Stimulated activated CD8-positive, alpha-beta memory T cell treated with anti-CD3 and anti-CD28 coated beads, Interleukin-4, amount 100 ng/mL, for 4 hours (primary cell): ENCODE measurements at places on chromosomes 5 and 9.

DNA sequence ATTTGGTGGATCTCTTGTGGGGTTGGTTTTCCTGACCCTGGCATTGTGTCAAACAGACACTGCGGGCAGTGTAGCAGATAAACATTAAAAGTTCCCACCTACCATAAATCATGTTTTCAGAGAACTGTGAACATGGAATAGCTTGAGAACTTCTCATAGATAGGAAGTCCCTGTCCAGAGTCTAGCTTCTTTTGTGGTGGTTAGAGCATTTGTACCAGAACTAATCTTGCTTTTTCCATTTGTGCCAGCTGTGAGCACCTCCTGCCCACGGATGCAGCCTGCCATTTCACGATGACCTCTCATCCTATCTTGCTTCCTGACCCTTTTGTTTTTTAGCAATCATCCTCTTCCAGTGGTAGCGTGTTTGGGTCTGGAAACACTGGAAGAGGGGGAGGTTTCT lies 61.4 kb downstream of the FAM78A start:
- no peak for DNase-seq

DNA sequence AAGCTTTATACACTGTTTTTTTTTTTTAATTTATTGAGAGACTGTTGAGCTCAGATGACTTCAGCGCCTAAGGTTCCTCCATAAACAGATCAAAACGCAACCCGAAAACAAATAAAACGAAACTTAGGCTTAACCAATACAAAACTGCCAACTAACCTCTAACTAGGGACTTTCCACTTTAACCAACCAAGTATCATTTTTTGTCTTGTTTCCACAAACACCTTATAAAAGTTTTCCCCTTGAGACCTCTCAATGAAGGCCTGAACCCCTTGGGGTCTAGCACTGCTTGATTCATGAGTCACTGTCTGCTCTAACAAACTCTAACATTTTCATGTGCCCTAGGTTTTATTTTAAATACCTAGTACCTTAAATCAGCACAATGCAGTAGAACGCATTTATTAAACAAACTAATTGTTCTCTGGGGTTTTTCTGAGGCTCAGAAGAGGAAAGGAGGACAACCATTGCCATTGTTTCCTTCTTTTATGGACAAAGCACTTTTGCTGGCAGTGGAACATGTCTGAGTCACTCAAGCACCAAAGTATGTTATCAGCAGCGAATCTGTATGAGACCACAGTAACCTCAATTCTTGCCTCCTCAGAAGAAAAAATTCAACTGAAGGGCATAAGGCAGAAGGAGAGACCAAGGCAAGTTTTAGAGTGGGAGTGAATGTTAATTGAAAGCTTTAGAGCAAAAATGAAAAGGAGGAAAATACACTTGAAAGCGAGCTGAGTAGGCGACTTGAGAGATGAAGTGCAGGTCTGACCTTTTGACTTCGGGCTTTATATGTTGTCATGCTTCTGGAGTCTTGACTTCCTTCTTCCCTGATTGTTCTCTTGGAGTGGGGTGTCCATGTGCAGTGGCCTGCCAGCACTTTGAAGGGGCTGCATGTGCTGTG lies 97.7 kb upstream of the HCN1 start:
- DNase-seq, result no peak

DNA sequence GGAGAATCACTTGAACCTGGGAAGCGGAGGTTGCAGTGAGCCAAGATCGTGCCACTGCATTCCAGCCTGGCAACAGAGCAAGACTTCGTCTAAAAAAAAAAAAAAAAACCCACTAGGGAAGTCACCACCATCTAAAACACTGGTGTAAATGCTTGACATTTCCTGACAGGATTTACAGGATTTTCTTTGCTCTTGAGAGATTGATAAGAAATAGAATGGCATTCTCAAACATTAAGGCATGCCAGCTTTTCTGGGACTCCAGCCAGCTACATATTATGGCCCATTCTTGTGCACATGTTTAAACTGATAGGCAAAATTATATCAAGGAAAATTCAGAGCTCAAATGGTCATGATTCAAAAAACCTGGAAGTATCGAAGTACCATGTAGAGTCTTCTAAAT lies 28.7 kb downstream of the GTF3C4 start:
- no peak for DNase-seq

GRCh38 chr5:125337294-125337693 lies 590.9 kb upstream of the ZNF608 start:
- DNase-seq, result no peak

- DNase-seq, result no peak
These were observed 437.8 kb downstream of the ARHGEF28 start for GRCh38 chr5:74063821-74064220.

DNA sequence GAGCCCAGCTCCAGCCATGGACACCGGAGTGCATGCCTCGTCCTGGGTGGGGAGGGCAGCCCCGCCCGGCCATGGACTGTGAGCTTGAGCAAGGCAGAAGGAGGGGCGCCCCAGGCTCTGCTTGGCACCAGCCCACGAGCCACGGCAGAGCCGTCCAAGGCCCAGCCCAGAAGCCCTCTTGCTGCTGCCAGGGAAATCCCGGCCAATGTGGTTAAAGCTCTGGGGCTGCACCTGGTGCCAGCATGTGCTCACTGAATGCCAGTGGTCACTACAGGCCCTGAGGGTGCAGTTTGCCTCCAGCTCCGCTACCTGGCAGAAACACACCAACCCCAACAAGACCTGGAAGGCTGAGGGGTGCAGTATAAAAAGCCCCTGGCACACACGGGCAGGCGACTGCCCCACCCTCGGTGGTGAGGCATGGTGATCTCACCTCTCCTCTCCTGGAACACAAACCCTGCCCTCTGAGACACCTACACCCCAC lies 11.8 kb downstream of the BRD3 start:
- no peak for DNase-seq

- no peak for DNase-seq
These were observed 20.2 kb downstream of the OTULIN start for GRCh38 chr5:14684757-14685156.

DNA sequence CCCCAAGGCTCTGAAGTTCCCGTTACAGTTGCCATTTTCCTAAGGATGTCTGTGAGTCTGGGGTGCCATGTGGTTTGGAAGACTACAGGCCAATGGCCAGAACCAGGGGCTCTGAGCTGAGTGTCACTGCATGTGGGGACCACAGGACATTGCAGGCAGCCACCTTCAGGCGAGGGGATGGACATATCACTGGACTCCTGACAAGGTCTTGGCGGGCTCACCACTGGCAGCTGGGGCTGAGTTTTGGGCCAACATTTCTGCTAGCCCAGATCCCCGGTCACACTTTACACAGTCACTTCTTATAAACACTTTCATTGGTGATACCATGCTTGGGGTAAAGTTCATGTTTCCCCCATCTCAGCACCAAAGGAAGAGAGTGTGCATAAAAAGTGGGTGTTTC lies 109.8 kb downstream of the RASGRF2 start:
- DNase-seq, result no peak

DNA sequence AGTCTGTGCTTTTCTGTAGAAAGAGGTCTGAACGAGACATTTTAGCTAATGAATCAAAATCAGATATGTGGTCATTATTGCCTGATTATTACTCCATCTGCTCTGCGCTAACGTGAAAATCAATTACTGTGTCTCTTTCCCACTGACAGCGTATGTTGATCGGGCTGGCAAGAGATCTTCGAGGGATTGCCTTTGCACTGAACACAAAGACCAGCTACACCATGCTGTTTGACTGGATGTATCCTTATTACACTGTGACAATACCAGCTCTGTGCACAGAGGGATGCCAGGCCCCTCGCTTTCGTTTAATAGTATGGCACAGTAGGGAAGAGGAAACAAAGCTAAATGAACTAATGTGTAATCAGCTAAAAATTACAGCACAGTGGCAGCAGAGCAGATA lies 103.7 kb upstream of the TLX3 start:
- no peak for DNase-seq

DNA sequence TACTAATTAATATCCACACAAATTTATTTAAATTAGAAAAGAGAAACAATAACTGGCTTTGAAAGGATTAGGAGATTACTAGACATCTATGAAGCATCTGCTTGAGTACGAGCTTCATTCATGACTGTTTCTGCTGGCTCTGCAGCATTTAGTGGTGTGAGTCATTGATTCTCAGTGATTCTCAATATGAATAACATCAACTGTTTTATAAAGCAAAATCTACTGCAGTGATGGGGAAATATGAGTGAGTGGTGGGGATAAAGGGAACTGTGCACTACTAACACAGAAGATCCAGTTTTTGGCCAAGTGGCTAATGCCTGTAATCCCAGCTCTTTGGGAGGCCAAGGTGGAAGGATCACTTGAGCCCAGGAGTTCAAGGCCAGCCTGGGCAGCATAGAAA lies 8.4 kb downstream of the FNBP1 start:
- DNase-seq, result no peak

DNA sequence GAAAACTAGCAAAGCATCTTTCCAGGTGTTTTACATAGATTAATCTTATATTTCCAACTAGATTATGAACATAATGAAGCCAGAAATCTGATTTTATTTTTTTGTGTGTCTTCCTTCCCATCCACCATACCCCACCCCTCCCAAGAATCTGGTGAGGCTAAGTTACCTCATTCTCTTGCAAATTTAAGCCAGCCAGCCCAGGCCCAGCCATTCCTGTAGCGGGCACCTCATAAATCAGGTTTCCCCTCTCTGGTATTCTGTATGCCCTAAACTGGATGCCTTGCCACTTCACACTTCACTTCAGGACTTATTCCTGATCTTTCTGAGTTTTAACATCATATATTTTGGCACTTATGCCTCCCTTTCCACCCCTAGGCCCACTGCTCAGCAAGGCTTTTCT lies 21.8 kb downstream of the C9 start:
- no peak for DNase-seq

DNA sequence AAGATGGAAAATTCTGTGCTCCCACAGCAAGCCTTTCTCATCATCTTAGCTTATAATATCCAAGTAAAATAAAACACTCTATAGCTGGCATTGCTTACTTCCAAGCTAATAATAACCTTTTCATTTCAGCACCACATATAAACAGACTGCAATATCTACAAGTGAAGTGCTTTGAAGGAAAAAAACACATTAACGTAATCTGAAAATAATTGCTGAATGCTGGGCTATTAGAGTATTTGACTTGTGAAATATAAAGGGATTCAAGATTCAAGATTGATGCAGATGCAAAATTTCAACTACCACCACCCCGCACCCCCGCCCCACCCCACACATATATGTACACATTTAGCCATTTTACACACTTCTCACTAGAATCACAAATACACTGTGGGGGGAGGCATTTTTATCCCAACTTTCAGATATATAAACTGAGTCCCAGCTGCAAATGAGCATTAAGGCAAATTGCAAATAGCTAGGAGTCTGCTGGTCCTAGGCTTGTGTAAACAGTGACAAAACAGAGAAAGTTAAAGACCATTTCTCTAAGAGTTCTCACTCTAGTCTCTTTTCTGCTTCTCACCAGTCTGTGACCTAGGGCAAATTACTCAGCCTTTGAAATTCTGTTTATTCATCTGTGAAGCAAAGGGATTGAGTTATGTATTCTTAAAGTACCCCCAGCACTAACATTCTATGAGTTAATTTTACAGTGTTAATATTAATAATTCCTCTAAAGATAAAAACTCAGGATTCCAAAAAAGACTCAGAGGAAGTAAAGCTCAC lies 489.4 kb downstream of the PRELID2 start:
- DNase-seq, result no peak

DNA sequence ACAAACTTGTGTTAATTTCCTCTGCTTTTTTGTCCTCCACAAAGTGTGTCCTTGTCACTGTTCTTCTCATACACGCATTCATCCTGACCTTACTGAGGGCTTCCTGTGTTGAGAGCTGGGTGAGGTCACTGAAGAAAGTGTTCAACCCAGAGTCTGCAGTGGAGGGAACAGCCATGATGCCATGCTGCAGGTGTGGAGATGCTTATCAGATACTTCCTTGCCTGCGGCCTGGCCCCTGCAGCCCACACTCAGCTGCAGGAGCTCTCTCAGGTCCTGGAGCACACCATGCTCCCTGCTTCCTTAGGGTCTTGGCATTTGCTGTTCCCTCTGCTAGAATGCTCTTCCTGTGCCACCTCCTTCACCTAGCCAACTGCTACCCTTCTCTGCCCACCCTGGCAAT lies 108.1 kb upstream of the SPRY4 start:
- no peak for DNase-seq

DNA sequence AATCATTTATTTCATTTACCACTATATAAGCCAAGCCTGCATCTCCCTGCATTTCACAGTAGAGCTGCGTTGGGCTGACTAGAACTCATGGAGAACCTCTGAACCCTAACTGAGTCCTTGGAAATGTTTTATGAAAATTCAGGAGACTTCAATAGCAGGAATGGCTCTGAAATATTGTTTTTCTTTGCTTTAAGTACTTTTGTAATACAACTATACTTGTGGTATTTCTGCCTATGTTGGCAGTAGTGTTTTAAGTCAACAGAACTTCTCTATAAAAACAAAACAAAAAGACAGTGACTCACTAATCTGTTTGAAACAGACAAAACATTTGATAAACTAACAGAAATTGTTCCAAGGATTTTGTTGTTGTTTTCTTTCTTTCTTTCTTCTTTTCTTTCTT lies 489.2 kb upstream of the MEF2C start:
- no peak for DNase-seq

DNA sequence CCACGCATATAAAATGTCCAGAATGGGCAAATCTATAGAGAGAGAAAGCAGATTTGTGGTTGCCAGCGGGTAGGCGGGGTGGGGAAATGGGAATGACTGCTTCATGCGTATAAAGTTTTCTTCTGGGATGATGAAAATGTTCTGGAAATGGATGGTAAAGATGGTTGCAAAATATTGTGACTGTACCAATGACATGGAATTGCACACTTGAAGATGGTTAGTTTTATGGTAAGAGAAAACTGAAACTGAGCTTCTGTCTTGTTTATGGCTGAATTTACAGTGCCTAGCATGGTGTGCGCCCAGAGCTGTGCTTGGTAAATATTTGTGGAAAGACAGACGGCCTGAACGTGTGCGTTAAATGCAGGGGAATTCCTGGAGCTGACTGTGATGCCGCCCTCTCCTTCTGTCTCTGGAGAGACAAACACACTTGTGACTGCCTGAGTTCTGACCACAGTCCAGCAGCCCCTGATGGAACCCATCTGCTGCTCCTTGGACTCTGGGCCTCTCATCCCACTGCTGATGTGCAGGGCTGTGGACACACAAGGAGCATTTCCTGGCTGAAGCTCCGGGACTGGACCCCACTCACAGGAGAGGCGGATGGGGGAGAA lies 8.6 kb upstream of the PTGES start:
- no peak for DNase-seq

DNA sequence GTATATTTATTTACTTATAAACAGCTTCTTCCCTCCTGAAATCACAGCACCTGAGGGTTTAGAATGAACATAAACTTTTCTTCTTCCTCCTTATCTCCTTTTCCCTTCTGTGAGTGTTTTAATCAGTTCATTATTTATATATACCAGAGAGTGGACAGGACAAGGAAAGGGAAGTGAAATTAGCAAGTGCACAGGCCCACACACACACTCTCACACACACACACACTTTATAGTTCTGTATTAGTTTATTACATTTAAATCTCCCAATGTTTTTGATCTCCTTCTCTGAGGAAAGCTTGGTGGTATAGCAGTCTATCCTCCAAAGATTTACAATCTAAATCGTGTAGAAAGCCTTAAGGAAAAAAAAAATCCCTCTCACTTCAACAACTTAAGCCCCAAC lies 353.5 kb downstream of the NDUFS4 start:
- no peak for DNase-seq

GRCh38 chr9:74777136-74777879 lies 110.4 kb downstream of the TRPM6 start:
- peak; percentile 54 for DNase-seq
